ENCODE measurements at places on chromosomes 11 and 22. TPM values are rescaled to one million over a fixed set of nuclear protein-coding genes. Genes with fewer than 3 reads are reported as not detected.

DNA sequence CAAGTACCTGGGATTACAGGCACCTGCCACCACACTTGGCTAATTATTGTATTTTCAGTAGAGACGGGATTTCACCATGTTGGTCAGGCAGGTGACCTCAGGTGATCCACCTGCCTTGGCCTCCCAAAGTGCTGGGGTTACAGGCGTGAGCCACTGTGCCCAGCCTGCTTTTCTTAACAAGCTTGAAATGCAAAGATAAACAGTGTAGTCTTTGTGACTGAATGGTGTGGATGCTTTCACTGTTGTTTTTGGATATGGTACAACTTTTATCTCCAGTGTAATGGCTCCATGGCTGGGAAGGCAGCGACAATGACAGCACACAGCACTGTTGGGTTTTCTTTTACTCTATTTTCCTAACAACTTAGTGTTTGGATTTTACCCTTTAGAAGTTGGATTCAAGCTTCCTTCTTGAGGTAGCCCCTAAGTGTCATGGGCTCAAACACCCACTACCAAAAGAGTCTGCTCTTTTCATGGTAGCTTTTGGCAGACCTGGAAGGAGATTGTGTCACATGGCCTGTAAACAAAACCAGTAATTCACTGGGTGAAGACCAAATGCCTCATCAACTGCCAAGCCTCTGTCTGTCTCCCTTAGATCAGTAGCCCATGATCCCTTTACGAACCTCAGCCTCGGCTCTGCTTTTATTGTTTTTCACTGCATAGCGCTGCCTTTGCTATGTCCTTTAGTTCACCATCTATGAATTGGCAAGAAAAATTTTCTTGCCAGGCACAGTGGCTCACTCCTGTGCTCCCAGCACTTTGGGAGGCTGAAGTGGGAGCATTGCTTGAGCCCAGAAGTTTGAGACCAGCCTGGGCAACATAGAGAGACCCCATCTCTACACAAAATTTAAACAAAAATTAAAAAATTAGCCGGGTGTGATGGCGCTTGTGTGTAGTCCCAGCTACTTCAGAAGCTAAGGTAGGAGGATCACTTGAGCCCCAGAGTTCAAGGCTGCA lies 6.4 kb downstream of the VPS51 start:
- no peak for DNase-seq

- no peak for DNase-seq
These were observed 29.1 kb downstream of the OR52K1 start for GRCh38 chr11:4511282-4512245.

DNA sequence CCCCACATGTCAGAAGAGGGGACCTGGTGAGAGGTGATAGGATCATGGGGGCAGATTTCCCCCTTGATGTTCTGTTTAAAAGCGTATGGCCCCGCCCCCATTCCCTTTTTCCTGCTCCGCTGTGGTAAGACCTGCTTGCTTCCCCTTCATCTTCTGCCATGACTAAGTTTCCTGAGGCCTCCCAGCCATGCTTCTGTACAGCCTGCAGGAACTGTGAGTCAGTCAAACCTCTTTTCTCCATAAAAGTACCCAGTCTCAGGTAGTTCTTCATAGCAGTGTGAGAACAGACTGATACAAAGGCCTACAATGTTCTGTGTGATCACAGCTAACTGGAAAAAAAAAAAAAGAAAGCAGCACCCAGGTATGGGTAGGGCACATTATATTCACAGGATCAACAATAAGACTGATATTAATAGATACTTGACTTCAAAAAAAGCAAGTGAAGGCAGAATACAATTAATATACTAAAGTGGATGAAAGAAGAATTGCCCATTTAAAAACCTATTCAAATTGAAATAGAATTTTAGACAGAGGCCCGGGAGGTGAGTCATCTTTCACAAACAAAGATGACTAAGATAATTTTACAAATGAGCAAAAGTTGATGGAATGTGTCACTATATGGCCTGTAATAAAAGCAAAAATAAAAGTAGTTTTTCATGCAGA lies 1.7 kb upstream of the OR52K1 start:
- DNase-seq, result no peak

DNA sequence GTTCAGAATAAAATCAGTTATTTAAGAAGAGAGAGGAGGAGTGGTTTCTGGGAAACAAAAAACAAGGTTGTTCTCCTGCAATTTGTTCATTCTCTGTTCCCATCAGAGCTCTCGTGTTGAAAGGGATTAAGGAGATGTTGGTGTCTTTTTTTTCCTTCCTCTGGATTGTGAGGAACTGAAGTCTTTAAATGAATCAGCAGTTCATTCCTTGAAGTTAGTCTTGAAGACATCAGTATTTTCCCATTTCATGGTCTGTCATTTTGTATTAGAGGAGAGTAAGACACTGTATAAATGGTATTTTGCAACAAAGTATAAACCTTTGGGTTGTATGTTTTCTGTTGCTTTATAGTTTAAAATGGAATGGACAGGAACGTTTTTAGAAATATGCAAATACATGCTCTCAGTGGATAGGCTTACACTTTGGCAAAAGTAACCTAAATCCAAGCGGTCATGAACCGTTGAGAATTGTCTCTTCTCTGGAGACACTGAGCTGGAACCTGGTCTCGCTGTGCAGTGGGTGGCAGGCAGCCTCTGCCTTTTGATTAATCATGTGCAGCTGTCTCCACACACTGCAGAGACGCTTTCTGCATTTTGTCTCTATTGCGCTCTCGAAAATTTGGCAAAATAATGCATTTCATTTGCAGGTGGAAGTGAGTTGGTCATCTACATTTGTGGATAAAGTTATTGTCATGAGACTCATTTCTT lies 33.0 kb downstream of the SAMM50 start:
- no peak for DNase-seq

DNA sequence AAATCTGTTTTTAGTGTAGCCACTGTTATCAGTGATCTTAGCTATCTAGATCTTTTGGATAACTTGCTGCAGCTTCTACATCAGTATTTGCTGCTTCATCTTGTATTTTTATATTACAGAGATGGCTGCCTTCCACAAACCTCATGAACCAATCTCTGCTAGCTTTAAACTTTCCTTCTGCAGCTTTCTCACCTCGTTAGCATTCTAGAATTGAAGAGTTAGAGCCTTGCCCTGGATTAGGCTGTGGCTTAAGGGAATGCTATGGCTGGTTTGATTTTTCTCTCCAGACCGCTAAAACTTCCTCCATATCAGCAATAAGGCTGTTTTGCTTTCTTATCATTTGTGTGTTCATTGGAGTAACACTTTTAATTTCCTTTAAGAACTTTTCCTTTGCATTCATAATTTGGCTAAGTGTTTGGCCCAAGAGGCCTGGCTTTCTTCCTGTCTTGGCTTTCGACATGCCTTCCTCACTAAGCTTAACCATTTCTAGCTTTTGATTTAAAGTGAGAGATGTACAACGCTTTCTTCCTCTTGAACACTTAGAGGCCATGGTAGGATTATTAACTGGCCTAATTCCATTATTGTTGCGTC lies 51.9 kb downstream of the LDLRAD3 start:
- no peak for DNase-seq

SLC22A9 gene
- total RNA-seq, result not detected

DNA sequence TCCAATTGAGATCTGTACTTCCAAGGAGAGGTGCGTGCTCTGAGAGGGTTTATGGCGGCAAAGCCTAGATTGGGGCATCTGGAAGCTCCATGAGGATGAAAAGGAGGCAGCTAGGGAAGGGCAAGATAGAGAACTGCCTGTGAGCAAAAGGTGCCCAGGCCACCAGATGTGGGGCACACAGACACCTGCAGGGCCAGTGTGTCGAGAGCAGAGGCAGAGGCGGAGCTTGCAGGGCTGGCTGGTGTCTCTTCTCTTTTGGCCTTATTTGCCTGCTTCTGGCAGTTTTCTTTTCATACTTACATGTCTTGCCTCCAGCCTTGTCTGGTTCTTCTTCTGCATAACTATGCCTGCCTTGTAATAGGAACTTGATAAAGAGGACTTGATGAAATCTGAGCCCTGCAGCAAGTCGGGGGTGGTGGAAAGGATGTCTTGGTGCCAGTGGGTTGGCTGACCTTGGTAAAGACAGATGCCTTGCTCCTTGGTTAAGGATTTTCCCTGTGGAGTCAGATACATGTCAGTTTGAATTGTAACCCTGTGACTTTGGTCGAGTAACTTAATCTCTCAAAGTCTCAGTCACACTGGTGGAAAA lies 680.3 kb downstream of the NTM start:
- no peak for DNase-seq

DNA sequence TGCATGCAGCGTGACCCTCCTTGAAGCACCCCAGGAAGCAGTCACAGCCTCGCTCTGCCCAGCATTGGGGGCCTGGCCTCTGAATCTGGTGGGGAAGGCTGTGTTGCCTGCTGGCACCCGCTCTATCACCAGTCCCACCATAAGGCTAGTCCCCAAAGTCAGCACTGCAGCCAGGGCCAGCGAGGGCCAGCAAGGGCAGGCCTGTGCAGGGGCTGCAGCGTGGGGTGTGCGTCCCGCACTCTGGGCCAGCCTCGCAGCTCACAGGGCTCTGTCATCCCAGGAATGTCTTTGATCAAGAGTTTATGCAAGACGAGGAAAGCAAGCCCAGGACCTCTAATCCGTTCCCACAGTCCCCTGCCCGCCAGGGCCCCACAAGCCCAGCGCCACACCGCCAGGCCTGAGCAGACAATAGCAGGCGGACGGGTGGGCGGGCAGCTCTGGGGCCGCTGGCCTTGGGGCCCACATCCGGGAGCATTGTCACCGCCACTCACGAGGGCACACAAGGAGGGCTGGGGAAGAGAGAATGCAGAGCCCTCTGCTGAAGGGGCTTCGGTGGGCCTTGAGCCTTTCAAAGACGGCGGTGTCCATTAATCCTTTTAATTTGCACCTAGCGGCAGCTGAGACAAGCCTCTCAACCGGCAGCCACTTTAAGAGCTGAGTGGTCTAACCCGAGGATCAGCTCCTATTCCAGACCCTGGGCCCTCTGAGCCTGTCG lies 17.1 kb downstream of the LTO1 start:
- DNase-seq, result peak; percentile 66

DNA sequence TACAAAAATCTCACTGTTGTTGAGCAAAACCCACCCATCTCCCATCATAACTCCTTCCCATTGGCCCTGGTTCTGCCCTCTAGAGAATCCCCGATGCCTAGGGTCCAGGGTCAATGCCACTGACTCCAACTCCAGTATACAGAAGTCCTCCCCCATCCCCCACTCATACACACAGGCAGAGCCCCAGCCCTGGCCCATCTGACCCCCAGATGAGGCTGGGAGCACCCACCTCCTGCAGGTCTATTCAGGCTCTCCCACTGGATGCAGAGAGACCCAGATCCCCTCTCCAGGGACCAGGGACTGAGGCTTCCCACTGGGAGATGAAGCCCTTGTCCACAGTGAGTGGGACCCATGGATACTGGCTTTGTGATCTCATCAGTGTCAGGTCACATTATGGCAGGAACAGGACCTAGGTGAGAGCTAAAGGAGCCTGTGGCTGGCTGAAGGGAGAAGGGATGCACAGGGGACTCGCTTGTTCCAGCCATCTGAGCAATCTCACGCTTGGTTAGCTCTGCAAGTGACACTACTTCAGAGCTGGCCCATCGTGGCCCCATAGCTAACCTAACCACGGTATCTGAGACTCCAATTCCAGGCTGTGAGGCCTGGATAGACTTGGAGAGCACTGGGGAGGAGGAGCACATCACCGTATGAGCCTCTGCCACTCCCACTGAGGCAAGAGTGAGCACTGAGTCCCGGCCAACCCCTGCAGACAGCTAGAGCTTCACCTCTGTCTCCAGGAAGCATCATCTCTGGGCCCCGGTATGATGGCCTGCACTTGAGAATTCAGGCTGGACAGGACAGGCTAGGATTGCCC lies 35.7 kb downstream of the TRIM29 start:
- no peak for DNase-seq

CDON gene
- 21.3 TPM for total RNA-seq

DNA sequence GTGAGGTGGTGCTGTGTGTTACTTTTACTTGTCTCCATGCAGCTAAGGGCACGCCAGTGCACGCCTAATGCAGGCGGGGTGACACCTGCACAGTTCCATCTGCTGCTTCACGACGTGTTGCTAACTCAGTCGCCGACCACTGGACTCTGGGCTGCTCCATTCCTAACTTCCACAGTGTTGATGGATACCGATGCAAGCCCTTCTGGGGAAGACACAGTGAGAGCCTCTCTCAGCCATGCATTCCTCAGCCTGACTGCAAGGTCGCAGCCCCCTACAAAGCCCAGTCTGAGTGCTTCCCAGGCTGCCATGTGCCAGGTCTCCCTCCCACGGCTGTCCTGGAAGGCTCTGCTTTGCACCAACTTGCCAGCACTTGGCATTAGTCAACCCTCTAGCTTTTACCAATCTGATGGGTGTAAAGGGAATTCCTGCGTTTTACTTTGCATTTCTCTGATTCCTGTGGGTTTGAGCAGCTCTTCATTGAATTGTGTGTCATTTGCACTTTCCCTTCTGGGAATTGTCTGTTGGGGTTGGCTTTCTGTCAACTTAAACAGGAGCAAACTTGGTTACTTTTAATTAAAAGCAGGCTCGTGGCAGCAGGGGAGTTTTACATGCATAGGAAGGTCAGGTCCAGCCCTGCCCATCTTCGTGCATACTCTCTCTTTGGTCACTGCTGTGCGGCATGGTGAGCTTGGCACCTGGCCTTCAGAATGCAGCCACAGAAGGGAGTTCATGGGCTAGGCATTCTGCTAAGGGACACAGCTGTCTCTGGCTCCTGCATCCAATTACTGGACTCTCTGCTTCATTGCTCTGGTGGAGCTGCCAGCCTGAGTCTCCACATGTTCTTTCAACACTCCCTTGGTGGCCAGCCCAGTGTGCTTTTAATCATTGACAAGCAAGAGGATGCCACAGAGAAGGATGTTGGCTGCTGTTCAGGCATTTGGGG lies 34.6 kb upstream of the SHANK2 start:
- DNase-seq, result no peak

GRCh38 chr11:5809122-5809519 lies 397 bp downstream of the OR52N2 start:
- DNase-seq, result no peak

GRCh38 chr11:14179116-14179820 lies 179.7 kb downstream of the RRAS2 start:
- no peak for DNase-seq

XPNPEP3 gene
- total RNA-seq, result 34.7 TPM

DNA sequence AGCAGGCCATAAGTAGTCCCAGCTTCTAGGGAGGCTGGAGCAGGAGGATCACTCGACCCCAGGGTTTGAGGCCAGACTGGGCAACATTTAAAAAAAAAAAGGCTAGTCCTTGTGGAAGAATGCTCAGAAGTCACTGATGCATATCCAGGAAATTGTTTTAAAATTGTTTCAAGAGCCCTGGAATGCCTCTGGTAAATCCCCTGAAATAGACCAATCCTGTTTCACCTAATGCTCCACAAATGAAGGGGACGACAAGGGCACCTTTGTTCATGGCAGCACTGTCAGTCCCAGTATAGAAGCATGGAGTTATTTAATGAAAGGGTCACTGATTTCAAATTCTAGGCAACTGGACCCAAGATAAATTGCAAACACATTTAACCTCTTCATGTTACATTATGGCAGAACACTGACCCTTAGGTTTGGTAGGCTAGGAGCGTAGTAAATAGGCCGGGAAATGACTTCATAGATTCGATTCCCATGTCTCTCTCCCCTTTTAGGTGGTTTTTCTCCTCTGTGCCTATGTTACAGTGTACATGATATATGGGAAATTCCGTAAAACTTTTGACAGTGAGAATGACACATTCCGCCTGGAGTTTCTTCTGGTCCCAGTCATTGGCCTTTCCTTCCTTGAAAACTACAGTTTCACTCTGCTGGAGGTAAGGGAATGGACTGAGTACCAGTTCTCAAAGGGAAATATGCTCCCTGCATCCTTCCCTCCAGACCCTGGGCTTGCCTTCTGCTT lies 11.4 kb downstream of the KDELR3 start:
- no peak for DNase-seq

Data from neural crest cell (in vitro differentiated cells).